Testis (tissue), 5 donors: ENCODE measurements at places on chromosomes 12 and 14.

- no peak for DNase-seq
Measured at GRCh38 chr14:71961972-71962371, 29.7 kb downstream of the RGS6 start.

DNA sequence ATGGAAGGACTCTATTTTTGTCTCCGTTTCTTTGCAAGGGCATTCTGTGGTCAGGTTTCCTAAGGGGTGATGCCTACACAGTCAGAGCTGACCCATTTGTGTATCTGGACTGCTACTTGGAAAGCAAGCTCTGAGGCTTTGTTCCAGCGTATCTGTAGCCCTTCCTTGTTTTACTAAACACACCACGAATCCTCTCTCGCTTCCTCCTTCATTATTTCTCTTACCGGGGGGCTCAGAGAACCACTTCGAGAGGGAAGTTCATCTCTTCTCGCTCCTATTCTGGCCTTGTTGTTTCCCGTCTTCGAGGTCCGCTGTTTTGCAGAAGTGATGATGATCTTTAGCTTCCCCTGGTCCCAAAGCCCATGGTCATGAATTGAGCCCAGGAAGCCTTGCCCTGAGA is 164.7 kb downstream of the SSPN start:
- DNase-seq: no peak

DNA sequence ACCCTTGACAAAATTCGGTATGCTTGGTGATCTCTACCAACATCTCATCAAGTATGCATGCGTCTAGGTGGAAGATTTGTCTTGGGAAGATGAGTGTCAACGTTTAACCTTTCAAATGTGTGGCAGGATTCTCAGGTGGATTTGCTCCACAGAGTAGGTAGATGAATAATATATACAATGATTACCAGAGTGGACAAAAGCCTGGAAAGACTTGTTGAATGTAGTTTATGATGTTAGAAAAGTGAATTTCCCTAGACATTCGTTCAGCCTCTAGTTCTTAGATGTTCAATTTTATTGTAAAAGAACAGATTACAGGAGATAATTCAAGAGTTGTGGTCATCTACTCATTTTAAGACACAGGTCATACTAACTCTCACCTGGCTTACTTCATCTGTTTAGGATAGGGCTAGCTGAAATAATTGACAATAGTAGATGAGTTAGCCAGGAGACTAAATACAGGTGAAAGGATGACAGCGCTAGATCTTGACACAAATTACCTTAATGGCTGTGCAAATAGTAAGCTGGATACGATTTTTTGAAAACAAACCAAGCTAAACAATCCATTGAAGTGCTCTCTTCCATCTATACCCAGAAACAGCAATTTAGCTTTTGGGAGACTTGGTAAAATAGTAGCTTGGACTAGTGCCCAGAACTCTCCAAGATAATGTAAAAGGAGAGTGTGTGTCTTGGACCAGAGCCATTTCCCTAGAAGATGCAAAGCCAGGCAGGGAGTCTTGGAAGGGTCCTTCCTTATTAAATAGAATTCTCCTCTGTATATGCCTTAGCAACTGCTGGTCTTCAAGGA is 168.0 kb downstream of the DACT1 start:
- no peak for DNase-seq

DNA sequence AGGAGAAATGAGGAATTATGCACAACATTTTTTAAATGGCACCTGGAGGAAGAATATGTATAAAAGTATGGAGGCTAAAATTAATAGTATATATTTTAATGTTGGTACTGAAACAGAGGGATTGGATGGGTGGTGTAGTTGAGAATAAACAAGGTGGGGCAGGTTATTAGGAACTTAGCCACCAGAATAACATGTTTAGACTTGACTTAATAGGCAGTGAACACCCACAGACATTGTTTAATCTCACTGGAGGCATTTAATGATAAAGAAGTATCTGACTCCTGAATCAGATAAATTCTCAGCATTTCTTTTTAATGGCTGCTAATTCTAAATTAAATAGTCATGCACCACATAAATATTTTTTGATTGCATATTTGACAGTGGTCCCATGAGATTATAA is 139.7 kb downstream of the CNTN1 start:
- no peak for DNase-seq

DNA sequence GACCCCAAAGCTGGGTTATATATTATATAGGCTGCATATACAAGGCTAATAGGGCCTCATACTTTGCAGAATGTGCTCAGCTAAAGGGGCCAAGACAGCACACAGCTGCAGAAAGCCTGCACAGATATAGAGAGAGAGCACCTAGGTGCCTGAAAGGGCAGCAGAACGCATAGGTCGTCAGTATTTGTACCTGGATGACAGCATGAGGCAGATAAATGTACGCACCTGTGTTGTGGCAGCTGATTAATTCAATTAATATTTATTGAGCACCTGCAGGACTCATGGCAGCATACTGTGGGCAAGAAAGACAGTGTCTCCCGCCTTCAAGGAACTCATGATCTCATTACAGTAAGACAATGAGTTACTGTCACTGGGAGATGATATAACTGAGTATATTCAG is 33.4 kb downstream of the SPTB start:
- DNase-seq: no peak

DNA sequence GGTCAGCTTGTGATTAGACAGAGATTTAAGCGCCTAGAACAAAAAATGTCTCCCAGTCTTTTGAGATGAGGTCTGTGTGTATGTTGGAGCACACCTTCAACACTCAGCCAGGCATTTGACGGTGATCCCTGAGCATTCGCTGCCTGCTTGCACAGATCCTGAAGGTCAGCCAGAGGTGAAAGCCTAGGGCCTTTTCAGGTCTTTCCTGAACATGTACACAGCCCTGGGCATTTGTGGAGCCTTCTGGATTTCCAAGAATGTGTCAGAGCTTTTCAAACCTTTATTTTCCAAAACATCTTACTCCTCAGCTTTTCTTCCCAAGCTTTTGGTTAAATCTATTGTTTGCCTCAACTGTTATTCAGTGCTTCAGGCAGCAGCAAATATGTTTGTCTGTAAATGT is 59.1 kb upstream of the AMN start:
- no peak for DNase-seq

DNA sequence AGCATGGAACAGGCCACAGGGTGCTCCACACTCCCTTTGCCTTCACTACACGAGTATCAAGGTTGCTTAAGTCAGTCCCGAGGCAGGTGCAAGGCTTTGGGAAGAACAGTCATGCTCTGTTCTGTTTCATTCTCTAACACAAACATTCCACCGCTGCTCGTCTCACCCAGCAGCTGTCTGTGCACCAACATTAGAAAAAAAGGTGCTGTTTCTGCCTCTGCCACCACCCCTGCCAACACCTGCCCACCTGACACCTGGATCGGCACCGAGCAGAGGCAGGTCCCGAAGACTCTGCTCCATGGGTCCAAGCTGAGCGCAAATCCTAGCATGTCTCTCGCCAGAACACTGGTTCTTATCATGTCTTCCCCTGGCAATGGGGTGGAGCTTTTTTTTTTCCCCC is 347.7 kb downstream of the TMEM132D start:
- no peak for DNase-seq

DNA sequence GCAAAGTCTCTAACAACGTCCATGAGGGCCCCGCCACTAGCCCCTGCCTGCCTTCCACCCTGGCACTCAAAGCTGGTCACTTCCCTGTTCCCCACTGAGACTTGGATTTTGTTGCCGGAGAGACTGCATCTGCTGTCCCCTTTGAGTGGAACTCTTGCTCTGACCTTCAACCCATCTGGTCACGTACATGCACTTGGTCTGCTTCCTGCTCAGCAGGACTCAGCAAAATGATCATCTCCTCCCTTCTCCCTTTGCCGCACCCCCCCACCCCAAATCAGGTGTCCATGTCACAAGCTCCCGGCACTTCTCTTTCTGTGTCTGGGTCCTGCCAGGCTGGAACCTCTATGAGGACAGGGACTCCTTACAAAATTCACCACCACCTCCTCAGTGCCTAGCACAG is 180.9 kb downstream of the CHST11 start:
- no peak for DNase-seq

GRCh38 chr12:503111-503761 is 43.5 kb downstream of the B4GALNT3 start:
- no peak for DNase-seq

- DNase-seq: no peak
Measured at GRCh38 chr12:116698116-116698515, 39.8 kb downstream of the SPRING1 start.

- DNase-seq: no peak
Measured at GRCh38 chr14:91406982-91407381, 10.6 kb downstream of the CCDC88C start.

GRCh38 chr14:90911121-90911520 is 94.9 kb upstream of the TTC7B start:
- no peak for DNase-seq

- DNase-seq: no peak
Measured at GRCh38 chr12:107894589-107894988, 120.1 kb downstream of the ASCL4 start.

DNA sequence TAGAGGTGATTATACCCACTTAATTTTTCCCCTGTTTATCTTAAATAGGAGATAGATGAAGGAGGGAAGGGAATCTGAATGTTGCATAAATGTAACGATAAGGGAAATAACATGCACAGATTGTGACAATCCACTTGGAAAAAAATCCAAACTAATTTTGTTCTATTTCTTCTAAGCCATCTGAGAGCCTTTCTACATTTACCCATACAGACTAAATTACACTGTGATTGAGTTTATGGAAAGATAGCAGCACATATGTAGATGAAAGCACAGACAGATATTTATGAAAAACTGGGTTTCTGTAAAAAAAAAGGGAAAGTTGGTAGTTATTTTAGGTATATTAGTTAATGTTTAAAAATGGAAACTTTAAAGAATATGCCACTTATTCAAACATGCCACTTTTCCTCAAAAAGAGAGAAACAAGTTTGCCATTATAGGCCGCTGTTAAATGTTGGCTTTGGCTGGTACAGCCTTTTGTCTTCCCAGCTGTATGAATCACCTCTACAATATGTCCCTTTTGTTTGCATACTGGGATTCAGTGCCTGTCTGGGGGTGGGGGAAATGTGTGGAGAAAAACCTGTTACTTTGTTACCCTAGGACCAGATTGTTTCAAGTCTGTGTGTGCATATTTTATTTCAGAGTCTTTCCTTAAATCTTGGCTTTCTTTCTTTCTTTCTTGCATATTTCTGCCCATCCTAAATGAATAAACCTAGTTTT is 470.2 kb upstream of the LMO3 start:
- peak; percentile 42 for DNase-seq

DNA sequence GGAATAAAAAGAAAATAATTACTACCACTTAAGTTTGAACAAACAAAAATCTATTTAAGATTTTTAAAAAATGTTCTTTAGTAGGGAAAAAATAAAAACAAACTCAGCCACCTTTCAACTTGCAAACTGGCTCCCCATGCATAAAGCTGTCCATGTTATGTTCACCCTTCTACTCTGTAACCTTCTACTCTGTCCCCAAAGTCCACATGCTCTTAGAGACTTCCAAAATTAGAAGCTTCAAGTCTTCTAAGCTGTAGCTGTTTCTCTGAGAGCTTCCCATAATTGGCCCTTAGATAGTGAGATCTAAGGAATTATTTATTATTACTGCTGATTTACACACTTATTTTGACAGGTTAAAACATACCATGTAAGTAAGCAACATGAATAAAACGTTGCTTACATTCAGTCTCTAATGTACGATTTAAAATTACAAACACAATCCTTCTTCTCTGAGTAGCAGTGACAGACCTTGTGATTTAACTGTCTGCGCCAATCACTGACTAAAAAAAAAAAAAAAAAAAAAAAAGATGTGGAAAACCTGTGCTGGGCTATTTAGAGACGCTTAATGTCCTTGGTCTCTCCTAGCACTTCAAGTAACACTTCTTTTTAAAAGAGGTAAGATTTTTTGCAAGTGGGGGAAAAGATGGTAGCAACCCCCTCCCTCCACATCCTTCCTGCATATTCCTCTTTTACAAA is 28.3 kb upstream of the GRIP1 start:
- DNase-seq: no peak

DNA sequence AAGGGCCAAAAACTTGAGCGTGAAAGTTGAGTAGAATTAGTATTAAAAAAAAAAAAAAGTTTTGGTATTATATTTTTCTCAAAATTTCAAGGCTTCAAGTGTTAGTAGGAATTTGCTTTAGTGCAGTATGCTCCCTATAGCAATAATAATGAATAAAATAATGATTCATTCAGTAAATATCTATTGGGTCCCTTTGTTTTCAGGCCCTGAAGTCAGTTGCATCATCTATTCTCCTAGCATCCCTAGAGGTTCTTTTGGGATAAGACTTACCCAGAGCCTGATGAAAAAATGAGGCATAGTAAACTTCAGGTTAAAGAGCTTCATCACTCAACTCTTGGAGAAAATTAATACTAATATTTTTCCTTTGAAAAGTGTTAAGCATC is 1.1 kb downstream of the KMT5A start:
- no peak for DNase-seq

DNA sequence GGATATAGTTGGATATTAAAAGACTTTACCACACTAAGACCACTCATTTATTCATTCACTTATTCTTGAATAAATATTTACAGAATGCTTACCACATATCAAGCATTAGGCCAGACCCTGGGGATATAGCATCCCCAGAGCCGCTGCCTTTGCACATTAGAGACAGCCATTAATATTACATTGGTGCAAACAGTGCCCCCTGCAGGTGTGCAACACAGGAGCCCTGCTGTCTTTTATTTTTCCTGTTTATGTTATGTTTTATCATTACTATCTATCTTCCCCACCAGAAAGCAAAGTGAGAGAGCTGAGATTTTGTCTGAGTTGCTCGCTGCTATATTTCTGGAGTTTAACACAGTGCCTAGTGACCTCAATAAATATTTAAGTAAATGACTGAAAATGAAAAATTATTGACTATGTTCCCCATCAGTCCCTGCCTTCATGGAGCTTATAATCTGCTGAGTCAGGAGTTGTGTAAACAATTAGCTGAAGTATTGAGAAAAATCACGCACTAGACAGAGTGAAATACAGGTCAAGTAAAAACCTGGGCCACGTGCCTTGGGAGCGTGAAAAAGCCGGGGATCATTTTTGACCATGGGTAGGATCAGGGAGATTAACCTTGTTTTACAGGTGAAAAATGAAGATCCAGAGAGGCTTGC is 301.6 kb downstream of the PCNX1 start:
- no peak for DNase-seq

DNA sequence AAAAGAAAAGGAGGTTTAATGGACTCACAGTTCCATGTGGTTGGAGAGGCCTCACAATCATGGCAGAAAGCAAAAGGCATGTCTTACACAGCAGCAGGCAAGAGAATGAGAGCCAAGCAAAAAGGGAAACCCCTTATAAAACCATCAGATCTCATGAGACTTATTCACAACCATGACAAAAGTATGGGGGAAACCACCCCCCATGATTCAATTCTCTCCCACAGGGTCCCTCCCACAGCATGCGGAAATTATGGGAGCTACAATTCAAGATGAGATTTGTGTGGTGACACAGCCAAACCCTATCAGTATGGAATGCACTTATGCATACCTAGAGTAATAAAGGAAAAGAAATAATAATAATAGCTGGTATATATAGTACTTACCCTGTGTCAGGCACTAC is 4.5 kb upstream of the GLIPR1 start:
- DNase-seq: no peak

DNA sequence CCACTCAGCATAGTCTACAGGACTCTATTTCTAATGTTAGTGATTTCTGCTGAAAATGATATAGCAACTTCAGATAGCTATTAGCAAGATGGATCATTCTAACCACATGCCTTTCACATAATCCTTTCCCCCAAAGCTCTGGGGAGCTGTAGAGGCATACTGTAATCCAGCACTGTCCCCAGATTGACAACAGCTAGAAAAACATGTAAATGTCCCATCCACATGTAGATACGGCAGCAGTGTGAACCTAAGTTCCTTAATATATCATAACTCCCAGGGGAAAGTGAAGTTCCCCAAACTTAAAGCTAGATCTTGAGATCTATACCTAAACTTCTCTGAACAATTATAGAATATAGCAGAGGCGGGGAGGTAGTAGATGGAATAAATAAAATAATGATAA is 14.0 kb downstream of the ZNF664 start:
- DNase-seq: no peak
